ENCODE measurements at places on chromosomes 3 and 15. TPM values are rescaled to one million over a fixed set of nuclear protein-coding genes. Genes with fewer than 3 reads are reported as not detected.

DNA sequence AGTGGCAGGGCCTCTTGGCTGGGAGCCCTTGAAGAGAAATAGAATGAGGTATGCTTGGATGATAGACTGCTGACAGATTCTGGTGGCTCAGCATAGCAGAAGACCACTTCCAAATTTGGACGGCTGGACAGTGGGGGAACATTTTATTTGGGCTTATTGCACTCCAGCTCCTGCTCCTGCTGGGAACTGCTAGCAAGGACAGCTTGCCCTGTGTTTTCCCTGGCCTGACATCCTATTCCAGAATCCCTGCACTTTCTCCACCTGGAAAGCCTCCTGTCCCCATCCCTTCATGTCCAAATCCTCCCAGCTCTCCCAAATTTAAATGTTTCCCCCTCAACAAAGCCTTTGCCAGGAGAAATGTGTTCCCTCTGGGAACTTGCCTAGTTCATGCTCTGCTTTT is 9.8 kb upstream of the COLQ start:
- ATAC-seq: no peak

- no peak for ATAC-seq
Measured at GRCh38 chr3:36688815-36689214, 75.5 kb downstream of the DCLK3 start.

ATP13A5 gene
- total RNA-seq: not detected

SCAANT1 gene
- total RNA-seq: not detected

GRCh38 chr3:123202451-123202850 is 708 bp downstream of the SEC22A start:
- ATAC-seq: no peak

CFAP44 gene
- 3.2 TPM for total RNA-seq

CLSTN2 gene
- 9.7 TPM for total RNA-seq

- ATAC-seq: peak; percentile 93
Measured at GRCh38 chr3:183636221-183637105, 1.0 kb downstream of the KLHL24 start.

DNA sequence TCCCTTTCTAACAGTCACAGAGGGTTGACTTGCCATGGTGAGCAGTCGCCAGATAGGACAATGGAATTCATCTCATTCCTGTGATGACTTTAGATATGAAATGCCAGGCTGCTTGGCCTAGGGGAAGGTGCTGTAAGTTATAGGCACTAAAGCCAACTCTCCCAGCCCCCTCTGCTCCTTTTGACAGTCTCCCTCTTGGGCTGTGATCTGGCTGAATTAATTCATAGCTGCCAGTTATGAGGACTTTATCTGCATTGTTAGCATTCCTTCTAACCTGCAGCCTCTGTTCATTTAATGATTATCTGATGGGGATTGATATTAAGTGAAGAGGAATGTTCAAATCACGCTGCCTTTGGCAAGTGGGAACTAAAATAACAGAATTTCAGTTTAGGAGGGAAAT is 427.1 kb upstream of the RASGRP1 start:
- no peak for ATAC-seq

DNA sequence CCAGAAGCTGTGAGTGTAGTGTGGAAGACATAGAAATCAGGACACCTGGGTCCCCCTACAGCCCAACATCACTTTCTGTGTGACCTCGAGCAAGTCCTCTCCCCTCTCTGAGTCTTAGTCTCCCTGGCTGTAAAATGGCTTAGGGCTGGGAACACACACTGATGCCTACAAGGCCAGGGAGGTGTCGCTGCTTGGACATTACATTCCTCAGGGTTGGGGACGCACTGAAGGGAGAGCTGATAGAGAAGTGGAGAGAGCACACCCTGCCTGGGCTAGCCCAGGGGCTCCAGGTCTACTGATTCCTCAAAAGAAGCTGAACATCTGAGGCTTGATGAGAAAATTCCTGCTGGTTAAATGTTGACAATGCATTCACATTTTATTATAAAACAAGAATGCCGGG is 6.3 kb upstream of the ALAS1 start:
- ATAC-seq: no peak

- no peak for ATAC-seq
Measured at GRCh38 chr15:36400936-36401585, 178.4 kb upstream of the CDIN1 start.

GRCh38 chr3:178880274-178880673 is 191.3 kb downstream of the ZMAT3 start:
- no peak for ATAC-seq

DNA sequence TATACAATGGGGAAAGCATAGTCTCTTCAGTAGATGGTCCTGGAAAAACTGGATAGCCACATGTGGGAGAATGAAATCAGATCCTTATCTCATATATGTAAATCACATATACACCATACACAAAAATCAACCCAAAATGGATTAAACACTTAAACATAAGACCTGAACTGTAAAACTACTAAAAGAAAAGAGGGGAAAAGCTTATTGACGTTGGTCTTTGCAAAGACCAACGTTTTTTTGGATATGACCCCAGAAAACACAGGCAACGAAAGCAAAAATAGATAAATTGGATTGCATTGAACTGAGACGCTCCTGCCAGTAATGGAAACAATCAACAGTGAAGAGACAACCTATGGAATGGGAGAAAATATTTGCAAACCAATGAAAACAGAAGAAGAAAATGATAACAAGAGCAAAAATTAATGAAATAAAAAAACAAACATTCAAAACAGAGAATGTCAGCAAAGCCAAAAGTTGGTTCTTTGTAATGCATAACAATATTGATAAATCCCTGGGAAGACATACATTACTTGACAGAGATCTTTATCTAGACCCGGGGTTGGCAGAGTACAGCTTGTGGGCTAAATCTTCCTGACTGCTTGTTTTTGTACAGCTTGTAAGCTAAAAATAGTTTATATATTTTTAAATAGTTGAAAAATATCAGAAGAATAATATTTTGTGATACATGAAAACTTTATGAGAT is 86.9 kb downstream of the NEO1 start:
- no peak for ATAC-seq

- ATAC-seq: no peak
Measured at GRCh38 chr3:77381431-77381830, 341.5 kb downstream of the ROBO2 start.

- no peak for ATAC-seq
Measured at GRCh38 chr3:187044867-187045552, 94.3 kb downstream of the RPL39L start.

DNA sequence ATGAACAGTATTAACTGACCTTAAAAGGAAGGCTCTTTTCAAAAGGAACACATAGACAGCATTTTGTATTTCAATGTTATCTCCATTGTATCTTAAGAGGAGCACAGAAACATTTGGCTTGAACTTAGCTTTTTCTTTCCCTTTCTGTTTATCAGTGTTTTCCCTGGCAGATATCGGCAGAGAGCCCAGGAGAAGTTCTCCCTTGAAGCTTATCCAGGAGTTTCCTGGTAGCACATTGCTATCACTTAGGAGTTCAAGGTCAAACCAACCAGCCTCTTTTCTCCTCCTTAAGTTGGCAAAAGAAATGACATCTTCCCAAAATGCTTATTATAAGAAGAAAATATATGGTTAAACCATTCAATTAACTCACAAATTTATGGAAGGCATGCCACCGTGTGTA is 344.6 kb upstream of the UBE2E2 start:
- no peak for ATAC-seq

- no peak for ATAC-seq
Measured at GRCh38 chr3:142857056-142857455, 31.8 kb downstream of the PCOLCE2 start.

GRCh38 chr3:49813497-49814174 is at the start of gene UBA7:
Gene UBA7, minus strand, starts transcription at chr3:49813953. Its CDS starts 166 bp downstream, at chr3:49813787.
- peak; percentile 81 for ATAC-seq

DNA sequence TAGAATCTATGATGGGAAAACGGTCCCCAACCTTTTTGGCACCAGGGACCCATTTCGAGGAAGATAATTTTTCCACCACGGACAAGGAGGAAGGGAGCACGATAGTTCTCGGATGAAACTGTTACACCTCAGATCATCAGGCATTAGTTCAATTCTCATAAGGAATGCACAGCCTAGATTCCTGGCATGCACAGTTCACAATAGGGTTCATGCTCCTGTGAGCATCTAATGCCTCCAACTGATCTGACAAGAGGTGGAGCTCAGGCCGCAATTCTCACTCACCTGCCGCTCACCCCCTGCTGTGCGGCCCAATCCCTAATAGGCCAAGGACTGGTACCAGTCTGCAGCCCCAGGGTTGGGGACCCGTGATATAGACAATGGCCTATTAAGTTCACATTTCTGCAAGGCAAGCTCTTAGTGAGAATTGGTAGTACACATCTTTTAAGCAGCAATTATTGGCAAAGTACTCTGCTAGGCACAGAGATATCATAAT is 26.5 kb downstream of the CD200R1 start:
- no peak for ATAC-seq

CLRN1 gene
- total RNA-seq: not detected

ROBO2 gene
- under 0.01 TPM for total RNA-seq

AGBL1 gene
- 0.13 TPM for total RNA-seq

DNA sequence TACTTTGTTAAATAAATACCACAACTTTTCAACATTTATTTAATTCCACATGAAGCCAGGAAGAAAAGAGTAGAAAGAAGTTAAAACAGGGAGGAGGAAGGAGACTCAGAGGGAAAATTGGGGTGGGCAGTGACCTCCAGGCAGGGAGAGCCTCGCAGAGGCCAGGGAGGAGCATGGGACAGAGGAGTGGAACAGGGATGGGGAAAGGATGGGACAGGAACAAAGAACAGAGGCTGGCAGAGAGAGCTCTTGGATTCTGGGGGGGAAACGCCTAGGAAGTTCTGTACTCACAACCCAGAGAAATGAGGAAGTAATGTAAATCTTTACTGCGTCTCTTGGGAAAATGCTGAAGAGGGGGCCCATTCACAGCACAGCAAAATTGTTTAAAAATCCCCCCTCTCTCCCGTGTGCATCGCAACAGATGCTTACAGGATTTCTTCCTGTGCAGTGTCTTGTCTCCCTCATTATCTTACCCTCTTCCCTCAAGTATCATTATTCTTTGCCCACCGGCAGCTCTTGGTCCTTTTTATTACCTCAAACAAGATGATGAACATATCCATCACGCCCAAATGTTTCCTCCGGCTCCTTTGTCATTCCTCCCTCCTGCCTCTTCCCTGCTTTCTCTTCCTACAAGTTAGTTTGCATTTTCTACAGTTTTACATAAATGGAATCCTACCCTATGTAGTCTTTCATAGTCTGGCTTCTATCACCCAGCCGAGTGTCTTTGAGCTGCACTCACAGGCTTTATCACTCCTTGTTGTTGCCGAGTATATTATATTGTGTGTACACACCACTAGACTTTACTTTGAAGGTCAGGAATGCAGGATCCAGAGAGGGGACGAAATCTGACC is 65.5 kb downstream of the ARHGAP31 start:
- ATAC-seq: no peak

CMTM8 gene
- 1.5 TPM for total RNA-seq

UNC13C gene
- total RNA-seq: 2.2 TPM

- no peak for ATAC-seq
Measured at GRCh38 chr3:184375747-184376461, 2.1 kb downstream of the THPO start.

DNA sequence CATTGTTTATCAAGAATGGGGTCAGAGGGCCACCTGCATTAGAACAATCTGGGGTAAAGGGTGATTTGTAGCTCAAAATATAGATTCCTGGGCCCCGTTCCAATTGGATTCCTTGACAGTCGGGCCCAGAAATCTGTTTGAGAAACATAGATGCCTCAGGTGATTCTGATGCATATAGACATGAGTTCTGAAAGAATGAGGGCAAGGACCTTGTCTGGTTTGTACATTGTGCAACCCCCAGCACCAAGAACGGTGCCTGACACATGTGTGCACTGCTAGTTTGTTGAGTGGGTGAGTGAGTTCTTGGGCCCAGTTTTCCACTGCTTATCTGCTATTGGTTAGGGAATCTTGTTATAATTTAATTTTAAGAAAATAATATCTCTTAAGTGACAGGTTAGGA is 16.6 kb downstream of the CRYBG3 start:
- ATAC-seq: no peak

GRCh38 chr15:73754461-73754860 is 1.3 kb upstream of the INSYN1 start:
- no peak for ATAC-seq

GRCh38 chr3:114718071-114718897 is 424.5 kb downstream of the TIGIT start:
- no peak for ATAC-seq

DNA sequence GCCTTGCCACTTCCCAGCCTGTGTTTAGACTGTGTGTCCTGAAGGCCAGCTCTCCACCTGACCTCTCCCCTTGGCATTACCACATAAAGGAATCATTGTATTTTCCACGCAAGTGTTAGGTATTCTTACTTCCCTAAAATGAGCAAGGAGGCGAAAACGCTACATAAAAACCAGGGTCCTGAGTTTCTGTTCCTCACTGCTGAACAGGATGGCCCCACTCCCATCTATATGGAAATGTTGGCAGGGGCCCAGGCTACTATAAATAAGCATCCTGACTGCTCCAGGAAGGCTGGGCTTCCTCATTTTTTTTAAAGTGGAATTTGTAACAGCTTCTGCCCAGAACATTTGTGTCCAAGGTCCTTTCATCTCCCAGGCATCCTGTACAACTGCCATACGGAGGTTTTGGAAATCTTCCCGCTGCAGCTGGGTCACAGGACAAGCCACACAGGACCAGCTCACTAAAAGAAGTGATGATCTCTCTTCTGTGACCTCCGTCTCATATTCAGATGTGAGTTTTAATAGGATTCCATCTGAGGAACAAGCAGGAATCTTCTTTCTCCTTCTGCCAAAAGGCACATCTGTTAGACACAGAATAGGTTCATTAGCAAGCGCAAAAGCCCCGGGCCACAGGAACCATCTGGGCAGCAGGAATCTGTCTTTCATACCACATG is 56.4 kb upstream of the LIMD1 start:
- peak; percentile 66 for ATAC-seq

OSTN gene
- total RNA-seq: not detected

TMEM39A gene
- total RNA-seq: 25.4 TPM

THPO gene
- not detected for total RNA-seq

- ATAC-seq: no peak
Measured at GRCh38 chr3:105811518-105812193, 57.2 kb downstream of the CBLB start.

ADAMTS7 gene
- total RNA-seq: 2.6 TPM

- no peak for ATAC-seq
Measured at GRCh38 chr3:64058566-64058965, 35.3 kb upstream of the PSMD6 start.

DNA sequence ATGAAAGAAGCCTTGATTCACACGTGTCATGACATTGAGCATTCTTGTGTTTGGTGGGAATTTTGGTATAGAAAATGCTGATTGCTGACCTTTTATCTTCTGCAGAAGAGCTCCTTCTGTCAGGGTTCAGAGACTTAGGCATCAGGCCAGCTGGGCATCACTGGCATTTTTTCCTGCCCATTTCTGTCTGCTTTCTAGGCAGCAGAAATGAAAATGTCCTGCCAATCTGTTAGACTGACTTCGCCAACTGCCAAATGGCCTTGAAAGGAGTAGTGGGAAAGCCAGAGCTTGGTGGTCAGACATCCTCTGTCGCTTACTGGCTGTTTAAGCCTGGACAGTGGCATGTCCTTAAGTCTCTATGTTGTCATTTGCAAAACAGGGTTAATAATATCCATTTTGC is 57.4 kb downstream of the EEFSEC start:
- no peak for ATAC-seq

SLC30A4 gene
- 13.2 TPM for total RNA-seq

MORC1 gene
- not detected for total RNA-seq

Data from gastroesophageal sphincter (tissue), 4 donors.